ENCODE measurements at places on chromosomes 12 and 14.
A peak's percentile ranks its signal among the peaks of the same experiment; 100 is the strongest.

GRCh38 chr12:9797722-9798619 lies 29.3 kb upstream of the KLRF1 start:
- DNase-seq = peak; percentile 53

DNA sequence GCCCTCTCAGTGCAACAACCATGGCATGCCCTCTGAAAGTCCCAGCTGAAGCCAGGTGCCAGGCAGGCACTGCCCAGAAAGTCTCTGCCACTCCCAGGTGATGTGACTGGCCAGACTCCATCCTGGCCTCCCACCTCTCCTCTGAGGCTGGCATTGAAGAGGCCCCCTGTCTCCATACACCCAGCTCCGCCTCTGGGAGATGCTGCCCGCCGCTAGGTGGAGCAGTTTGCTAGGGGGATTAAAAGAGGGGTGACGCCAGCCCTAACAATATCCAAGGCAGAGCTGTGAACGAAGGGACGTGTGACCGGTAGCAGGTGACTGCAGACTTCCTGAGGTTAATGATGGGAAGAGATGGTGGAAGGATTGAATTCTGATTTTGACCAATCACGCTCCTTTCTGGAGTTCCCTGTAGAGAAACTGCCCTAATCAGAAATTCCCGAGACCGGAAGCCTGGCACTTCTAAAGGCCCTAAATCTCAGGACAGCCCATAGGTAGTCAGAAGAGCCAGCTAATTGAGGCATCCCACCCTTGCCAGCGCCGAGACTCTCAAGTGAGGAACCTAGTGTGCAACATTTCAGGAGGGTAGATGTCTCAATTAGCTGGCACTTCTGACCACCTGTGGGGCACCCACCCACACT lies 8.3 kb upstream of the PLEK2 start:
- DNase-seq = peak; percentile 80

DNA sequence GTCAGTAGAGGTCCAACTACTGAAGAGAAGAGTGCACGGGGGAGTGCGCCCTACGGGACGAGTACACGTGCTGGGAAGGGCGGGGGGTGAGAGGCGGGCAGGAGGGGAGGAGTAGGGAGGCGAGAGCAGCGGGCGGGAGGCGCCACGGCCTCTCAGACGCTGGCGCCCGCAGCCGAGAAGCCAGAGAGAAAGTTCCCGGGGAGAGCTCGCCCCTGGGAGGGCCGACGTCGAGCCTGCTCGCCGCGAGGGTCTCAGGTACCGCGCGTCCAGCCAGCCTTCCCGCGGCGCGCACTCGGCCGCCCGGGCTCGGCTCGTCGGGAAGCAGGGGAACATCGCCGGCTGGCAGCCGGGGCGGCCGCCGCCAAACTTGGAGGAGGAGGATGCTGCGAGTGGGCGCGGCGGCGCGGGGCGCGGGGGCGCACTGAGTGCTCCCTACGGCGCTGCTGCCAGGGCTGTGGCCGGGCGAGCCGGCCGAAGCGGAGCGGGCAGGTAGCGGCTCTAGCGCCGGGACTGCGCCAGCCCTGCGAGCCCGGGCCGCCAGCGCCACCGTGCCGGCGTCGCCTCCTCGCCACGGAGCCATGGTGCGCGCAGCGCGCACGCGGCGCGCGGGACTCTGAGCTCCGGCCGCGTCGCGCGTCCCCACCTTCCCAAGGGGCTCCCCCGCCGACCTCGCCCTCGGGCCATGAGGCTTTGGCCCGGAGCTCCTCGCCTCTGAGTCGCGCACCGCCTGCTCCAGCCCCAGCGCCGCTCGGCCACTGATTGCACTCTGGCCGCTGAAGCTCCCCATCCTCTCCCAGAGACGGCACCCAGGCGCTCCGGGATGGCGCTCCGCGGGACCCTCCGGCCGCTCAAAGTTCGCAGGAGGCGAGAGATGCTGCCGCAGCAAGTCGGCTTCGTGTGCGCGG lies at the start of gene SLC24A4:
TSS of gene SLC24A4 (plus strand) at position 155 of the 905 bp plus-strand sequence. CDS start at position 821, 666 bp downstream.
- DNase-seq = peak; percentile 54

DNA sequence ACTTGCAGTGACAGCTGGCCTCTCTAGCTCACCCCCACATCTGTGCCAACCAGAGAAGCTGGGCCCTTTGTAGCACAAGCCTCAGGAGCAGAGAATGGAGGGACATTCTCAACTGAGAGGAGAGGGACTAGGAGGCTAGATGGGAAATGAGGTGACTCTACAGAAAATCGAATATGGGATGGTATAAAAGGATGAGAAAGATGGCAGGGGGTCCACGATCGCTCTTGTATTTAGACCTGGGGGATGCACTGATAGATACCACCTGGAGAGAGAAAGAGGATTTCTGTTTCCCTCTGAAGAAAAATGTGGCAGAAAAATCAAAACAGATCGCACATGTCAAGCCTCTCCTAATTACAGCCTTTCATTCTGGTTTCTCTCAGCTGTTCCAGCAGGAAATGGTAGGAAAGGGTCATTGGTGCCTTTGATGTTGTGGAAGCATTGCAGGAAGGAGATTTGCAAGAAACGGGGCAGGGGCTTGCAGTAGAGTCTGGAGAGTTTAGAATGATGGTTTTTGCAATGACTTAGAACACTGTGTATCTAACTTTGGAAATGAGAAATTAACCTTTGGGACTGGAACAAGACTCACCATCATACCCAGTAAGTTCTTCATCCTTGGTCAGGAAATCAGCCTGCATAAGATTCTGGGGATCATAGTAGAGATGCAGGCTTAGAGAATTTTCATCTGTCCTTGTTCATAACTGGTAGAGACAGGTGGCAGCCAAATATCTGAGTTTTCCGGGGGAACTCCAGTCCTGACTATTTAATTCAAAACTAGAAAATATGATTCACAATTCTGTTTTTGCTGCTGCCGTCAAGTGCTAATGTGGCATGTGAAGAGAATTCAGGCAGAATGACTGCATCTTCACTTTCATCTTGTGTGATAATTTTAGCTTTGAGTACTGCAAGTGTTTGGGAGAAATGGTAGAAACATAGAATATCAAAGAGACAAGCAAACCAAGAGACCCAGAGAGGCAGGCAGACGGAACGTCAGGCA lies 98.8 kb downstream of the DAD1 start:
- DNase-seq = no peak

DNA sequence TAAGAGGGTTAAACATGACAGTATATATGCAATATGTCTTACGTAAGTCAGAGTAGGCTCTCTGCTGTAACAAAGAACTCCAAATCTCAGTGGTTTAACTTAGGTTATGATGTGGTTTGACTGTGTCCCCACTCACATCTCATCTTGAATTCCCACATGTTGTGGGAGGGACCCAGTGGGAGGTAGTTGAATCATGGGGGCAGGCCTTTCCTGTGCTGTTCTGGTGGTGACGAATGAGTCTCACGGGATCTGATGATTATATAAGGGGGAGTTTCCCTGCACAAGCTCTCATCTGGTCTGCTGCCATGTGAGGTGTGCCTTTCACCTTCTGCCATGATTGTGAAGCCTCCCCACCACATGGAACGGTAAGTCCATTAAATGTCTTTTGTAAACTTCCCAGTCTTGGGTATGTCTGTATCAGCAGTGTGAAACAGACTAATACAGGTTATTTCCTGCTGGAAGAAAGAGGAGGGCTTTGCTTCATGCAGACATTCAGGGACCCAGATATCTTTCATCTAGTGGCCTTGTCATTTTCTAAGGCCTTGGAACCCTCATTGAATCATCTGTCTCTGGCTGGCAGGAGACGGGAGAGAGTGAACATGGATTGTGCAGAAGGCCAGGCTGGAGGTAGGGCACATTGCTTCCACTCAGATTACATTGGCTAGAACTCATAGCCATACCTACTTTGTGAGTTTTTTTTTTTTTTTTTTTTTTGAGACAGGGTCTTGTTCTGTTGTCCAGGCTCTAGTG lies 96.1 kb downstream of the CRADD start:
- no peak for DNase-seq

DNA sequence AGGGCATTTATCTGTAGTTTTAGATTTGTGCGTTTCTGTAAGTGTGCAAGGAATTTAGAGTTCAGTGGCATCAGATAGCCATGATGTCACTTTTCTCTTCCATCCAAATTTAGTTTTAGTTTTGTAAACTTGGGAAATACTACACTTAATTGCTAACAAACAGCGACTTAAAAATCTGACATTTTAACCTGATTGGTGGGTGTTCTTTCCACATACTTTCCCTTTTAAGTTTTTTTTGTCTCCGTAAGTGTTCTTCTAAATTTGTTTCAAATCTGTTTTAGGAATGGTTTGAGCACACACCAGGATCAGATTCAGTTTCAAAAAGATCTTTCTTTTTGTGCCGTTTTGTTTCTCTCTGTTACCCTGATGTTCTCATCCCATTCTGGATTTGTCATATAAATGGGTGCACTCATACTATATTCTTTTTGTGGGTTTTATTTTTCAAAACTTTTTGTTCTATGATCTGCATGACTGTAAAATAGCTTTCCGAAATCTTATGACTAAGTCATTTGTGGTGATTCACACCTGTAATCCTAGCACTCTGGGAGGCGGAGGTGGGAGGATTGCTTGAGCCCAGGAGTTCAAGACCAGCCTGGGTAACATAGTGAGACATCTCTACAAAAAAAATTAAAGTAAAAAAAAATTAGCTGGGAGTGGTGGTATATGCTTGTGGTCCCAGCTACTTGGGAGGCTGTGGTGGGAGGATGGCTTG lies 58.9 kb downstream of the FBXO34 start:
- DNase-seq = no peak

- no peak for DNase-seq
Measured at GRCh38 chr14:46279776-46280175, 371.8 kb downstream of the RPL10L start.

GRCh38 chr12:52137746-52138145 lies 54.1 kb downstream of the KRT80 start:
- DNase-seq = no peak

DNA sequence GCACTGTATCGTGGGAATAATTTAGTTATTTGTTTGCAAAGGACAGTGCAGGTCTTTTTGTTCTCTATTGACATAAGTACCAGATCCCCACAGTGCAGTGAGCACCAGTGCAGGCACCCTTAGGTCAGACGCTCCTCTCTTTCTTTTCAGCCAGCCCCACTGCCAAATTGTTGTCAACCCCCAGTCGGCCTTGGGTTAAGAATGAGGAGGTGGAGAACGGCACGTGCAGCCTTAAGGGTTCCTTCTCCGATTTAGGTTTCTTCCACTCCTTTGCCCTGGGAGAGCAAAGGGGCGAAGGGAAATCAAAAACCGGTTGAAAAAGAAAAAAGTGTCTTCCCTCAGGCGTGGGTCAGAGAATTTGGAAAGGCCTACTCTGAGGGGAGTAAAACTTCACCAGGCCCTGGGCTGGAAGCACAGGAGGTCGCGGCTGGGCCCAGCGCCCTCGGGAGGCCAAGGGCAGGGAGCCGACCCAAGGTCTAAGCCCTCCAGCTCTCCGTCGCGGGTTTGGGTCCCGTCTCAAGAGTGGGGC lies 4.3 kb downstream of the PAX9 start:
- DNase-seq = no peak

GRCh38 chr12:94806617-94807016 lies 156.3 kb upstream of the TMCC3 start:
- DNase-seq = no peak

DNA sequence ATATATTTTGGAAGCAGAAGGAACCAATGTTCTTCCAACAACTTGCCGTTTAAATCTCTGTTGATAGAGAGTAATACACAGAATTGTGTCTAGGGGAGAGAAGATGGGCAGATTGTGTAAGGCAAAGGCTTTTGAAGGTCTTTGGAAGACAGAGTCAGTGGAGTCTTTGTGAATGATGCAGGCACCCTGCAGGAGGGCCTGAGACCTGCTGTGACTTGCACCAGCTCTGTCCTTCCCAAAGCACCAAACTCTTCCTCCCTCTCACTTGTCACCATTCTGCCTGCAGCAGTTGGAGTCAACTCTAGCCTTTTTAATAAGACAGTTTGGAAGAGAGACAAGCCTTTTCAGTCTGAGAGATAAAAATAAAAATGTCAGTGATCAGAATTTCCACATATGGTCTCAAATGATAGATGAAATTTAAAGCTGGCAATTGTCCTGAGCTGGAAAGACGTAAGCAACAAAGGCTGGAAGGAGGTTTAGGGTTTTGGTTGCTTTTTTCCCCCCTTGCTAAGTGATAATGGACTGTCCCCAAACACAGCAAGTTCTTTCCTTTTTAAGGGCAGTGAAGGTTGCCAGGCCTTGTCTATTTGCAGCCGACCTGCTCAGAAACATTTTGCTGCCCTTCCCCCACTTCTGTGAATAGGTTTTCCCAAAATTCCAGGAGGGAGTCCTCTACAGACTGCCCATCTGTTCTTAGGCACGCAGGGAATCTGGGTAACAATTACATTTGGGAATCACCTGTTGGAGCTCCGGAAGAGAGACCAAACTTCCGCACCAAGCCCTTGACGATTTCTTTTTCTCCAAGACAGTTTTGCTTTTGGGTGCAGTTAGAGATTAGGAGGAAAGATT lies 103.0 kb upstream of the NTF3 start:
- no peak for DNase-seq

- no peak for DNase-seq
Measured at GRCh38 chr14:23069413-23069806, 12.1 kb upstream of the CDH24 start.

GRCh38 chr12:104458694-104459367 lies 2.1 kb downstream of the CHST11 start:
- DNase-seq = peak; percentile 19

DNA sequence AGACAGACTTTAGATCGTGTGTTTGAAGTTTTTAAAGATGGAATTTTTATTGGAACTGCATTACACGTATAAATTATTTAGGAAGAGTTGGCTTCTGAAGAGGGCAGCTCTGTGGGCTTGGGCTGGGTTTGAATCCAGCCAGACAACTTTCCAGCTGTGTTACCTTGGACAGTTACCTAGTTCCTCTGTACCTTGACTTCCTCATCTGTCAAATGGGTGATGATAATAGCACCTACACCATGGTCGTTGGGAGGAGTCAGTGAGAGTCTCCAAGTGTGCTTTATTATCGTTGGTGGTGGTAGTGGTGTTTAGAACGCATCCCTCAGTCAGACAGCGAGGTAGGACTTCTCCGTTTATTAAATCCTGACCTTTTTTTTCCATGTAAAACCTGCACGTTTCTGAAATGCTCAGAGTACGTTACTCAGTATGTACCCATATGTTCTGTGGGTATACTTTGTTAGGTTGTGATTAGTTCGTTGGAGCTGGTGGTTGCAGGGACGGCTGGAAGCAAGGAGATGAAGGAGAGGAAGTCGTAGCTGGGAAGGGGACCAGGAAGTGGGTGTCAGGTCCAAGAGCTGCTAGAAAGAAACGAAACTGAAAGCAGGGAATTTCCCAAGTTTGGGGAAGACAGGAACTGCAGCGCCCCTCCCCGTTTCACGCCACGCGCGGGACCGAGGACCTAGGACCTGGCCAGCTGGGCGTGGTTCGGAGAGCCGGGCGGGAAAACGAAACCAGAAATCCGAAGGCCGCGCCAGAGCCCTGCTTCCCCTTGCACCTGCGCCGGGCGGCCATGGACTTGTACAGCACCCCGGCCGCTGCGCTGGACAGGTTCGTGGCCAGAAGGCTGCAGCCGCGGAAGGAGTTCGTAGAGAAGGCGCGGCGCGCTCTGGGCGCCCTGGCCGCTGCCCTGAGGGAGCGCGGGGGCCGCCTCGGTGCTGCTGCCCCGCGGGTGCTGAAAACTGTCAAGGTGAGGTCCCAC lies at the start of gene OAS3:
TSS of gene OAS3 (plus strand) at position 734 of the 979 bp plus-strand sequence. CDS start at position 791, 57 bp downstream.
- DNase-seq = no peak

- DNase-seq = no peak
Measured at GRCh38 chr12:67419810-67420209, 150.7 kb downstream of the CAND1 start.

- DNase-seq = no peak
Measured at GRCh38 chr14:99720941-99721791, 37.1 kb downstream of the CYP46A1 start.

GRCh38 chr12:103495469-103496456 lies at the start of gene C12orf42:
Gene C12orf42 (minus strand): TSS chr12:103495968. CDS start chr12:103478426, 17,542 bp downstream.
- peak; percentile 89 for DNase-seq
